ENCODE measurements at places on chromosomes 12 and 14.

DNA sequence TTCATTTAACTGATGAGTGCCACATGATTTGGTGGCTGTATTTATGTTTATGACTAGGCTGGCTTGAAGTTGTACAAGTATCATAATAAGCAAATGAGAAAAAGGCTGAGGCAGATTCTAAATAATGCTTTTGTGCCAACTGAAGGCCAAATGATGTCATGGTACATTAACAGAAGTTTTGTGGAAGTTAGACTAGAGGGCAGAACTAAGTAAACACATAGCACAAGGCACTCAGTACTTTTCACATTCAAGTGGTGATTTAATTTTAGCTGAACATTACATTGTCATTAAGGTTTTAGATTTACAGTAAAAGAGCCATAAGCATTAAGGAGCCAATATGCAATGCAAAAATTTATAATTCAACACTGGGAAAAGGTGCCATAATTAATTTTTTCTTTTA, 21.1 kb downstream of the PPP1CC start:
- DNase-seq = no peak

DNA sequence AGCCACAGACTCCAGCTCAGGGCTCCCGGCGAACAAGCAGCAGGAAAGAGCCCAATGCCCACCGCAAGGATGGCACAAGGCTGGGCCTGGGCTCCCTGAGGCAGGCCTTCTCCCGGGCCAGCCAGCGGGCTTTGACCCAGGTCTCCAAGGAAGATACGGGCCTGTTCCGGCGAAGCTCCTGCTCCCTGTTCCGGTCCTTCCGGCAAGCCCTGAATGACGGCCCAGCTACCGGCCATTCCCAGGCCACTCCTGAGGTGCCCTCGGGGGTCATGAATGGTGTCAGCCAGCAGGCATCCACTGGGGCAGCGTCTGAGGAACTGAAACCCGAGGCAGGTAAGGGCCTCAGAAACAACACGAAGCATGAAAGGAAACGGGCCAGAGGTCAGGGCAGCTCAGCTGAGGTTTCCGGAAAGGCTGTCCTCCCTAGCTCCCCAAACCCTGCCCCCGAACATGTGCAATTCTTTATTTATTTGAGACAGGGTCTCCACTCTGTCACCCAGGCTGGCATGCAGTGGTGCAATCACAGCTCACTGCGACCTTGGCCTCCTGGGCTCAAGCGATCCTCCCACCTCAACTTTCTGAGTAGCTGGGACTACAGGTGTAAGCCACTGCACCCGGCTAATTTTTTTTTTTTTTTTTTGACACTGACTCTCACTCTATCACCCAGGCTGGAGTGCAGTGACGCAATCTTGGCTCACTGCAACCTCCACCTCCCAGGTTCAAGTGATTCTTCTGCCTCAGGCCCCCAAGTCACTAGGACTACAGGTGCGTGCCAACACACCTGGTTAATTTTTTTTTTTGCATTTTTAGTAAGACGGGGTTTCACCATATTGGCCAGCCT, 6.0 kb downstream of the EXOC3L4 start:
- no peak for DNase-seq

GRCh38 chr12:49026101-49026500, 7.5 kb upstream of the PRKAG1 start:
- no peak for DNase-seq

DNA sequence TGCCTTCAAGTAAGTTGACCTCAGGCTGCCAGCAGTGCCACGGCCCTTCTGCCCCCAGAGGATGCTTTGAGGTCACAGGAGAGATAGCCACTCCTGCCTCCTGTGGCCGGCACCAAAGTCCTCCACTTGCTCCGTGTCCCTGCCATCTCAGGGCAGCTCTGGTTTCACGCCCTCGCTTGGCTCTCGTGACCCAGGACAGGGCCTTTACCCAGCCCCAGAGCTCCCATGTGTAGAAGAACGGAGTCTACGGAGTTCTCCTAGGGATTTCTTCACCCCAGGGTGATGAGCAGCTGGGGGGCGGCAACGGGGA, 178.1 kb downstream of the ADGRD1 start:
- DNase-seq = no peak
